CD4-positive, alpha-beta T cell treated with Interleukin-21 for 1 hour (primary cell): ENCODE measurements at places on chromosomes 2 and 18.

GRCh38 chr2:155145758-155146229, 447.3 kb downstream of the KCNJ3 start:
- no peak for DNase-seq

DNA sequence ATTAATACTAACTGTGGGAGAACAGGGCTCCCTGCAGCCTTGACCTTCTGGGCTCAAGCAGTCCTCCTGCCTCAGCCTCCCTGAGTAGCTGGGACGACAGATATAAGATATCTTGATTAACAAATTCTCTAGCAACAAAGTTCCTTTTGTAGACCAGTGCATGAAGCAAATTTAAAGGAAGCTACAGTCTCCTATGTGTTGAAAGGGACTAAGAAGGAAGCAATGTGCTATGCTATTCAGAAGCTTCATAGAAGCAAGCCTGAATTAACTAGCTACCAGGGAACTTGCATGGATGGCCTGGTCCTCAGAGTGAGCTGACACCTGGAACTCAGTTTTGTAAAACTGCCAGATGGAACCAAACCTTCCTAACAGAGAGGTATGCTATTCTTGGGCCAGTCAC, 33.2 kb downstream of the RAPH1 start:
- no peak for DNase-seq

GRCh38 chr18:63970809-63971205, 926 bp downstream of the SERPINB8 start:
- no peak for DNase-seq

DNA sequence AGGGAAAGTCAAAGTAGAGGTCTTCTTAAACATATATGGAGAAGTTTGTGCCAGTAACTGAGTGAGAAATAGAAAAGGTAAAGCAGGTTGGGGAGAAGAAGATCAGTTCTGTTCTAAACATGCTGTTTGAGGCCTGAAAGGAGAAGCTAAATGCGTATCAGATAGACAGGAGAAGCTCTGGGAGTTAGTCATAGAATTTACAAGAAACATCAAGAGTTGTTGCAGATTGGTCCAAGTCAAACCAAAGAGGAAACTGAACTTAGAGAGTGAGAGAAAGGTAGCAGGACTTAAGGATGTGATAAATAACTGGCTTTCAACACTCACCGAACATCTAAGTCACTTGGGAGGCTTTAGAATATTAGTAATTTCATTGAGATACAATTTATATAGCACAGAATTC, 29.2 kb upstream of the CERS6 start:
- no peak for DNase-seq

DNA sequence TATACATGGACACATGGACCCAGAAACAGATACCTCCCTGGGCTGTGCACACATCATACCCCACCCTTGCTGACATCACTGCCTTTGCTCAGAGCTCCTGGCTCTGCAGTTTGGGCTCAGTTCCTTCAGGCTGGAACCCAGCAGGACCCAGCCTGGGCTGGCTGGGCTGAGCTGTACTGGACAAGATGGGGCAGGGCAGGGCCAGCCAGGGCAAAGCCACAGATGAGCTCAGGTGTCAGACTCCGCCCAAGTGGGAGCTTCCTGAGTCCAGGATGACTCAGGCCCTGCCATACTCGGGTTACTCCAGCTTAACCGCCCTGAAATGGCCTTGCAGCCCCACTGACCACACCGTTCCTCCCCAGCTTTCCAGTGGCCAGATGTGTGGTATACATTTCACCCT, 284.9 kb downstream of the OSR1 start:
- DNase-seq = no peak

DNA sequence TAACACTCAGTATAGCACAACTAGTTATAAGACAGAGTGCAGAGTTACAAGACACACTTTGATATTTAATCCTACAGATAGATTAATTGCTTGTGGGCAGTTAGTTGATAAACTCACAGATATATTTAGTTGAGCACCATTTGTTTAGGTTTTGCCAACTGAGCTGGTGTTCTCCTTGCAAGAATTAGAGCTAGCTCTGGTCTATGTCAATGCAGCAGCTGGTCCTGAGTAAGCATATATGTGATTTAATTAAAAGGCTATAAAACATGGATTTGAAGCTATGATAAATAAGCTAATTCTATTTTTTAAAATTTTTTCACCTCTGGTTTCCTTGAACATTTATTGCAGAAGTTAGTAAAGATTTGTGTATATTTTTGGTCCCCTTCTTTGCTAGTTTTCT, 35.6 kb downstream of the GPD2 start:
- DNase-seq = no peak

GRCh38 chr2:105853354-105854088, 108.8 kb downstream of the NCK2 start:
- DNase-seq = no peak

DNA sequence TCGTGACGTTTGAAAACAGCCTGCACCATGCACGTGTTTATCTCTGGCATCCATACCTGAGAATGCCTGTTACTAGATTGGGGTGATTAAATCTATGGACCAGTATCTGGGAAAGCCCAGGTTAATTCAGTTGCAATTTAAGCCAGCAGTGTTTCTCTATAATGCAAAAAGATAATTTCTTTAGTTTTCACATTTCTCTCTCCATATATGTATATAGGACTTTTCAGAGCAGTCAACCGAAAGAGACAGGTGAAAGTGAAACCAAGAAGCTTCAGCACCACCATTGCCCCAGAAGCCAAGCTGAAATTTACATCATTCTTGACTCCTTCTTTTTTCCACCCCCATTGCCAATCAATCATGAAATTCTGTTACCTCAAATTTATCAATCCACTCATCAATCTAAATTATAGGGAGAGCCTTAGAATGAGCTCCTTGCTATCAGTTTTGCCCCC, 2.7 kb upstream of the LRP2 start:
- peak; percentile 19 for DNase-seq

DNA sequence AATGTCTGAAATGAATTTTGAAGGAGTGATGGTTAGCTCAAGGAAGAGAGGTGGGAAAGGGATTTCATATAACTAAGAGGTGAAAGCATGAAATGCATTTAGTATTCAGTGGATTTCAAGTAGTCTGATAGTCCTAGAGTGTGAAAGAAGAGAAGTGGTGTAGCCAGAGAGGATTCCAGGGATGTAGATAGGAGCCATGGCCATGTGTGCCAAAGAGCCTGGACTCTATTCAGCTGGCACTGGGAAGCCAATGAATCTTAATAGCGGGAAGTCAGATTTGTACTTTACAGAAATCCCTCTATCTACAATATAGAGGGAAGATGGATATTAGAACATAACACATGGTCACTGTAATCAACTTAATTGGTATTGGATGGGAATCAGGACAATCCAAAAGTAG, 8.3 kb upstream of the BOLL start:
- no peak for DNase-seq

GRCh38 chr18:7637269-7637668, 70.2 kb downstream of the PTPRM start:
- no peak for DNase-seq

GRCh38 chr2:86807468-86808275, 17.0 kb upstream of the CD8A start:
- DNase-seq = peak; percentile 72

GRCh38 chr2:100409461-100409860, 8.0 kb downstream of the CHST10 start:
- no peak for DNase-seq

DNA sequence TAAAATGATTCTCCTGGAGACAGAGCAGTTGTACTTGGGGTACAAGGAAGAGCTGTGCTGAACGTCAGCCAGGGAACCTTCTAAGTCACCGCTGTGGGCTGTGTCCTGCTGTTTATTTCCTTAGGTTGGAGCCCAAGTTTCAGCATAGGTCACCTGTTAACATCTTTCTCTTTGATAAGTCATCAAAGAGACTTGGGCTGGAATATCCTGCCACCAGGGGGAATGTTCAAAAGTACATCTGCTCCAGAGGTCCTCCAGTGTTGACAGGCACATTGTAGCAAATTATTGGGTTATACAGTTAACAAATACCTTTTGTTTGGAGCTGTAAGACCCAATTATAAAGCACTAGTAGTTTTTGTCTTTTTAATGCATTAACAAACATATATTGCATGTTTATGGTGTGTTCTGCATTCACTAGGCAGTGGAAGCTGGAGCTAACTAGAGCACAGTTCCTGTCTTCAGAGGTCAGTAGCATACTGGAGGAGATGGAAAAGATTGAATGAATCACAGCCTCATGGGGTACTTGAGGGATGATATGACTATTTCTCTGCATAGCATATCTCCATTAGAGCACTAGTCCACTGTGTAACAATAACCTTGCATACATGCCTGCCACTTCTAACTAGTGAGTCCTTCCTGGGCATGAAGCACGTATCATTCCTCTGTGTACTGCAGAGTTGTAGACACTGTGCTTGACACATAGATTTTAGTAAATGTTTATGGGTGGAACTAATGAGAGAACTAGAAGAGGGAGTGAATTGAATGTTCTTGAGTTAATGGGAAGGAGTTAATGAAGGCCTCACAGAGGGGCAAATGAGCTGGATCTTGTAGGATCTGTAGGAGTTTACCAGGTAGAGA, 182.1 kb downstream of the AGAP1 start:
- DNase-seq = no peak

DNA sequence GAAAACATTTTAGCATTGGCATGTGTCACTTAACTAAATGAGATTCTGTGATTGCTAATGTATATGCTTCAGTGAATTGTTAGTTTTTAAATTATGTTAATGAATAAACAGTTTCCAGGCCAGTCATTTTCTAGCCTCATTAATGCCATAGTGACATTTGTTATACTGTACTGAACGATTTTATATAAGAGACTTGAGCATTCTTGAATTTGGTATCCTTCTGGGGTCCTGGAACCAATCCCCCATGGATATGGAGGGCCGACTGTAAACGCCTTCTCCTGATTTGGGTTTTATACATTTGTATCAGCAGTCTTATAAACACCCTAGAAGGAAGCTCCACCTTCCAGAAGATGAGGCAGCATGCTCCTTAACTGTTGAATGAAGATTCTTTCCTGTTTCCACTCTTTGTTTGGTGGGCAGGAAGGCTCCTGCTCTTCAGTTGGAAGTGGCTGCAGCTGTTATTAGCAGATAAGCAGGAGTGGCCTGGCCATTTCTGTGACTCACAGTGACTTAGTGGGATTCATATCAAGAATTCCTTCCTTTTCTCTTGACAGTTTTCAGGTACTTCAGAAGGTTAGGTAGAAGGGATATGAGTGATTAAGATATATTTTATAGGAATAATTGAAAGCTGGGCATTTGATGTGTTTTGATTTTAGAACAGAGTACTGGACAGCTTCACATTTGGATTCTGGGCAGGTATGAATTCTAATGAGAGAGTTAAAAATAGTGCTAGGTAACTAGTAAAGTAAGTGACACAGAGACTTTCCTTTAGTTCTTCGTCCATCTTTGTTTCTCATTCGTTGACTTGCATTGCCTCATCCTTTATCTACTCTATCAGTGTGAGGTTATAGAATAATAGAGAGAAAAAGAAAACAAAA, 124.9 kb downstream of the PLCL1 start:
- DNase-seq = no peak

GRCh38 chr18:3035635-3036034, 22.7 kb upstream of the LPIN2 start:
- DNase-seq = no peak

- no peak for DNase-seq
Observed at GRCh38 chr18:24791751-24792545, 331.5 kb downstream of the HRH4 start.

- no peak for DNase-seq
Observed at GRCh38 chr2:230738924-230739323, 26.3 kb downstream of the CAB39 start.

GRCh38 chr2:15756011-15756550, 164.4 kb downstream of the DDX1 start:
- DNase-seq = no peak

GRCh38 chr2:9385841-9386240, 37.5 kb downstream of the ITGB1BP1 start:
- no peak for DNase-seq

DNA sequence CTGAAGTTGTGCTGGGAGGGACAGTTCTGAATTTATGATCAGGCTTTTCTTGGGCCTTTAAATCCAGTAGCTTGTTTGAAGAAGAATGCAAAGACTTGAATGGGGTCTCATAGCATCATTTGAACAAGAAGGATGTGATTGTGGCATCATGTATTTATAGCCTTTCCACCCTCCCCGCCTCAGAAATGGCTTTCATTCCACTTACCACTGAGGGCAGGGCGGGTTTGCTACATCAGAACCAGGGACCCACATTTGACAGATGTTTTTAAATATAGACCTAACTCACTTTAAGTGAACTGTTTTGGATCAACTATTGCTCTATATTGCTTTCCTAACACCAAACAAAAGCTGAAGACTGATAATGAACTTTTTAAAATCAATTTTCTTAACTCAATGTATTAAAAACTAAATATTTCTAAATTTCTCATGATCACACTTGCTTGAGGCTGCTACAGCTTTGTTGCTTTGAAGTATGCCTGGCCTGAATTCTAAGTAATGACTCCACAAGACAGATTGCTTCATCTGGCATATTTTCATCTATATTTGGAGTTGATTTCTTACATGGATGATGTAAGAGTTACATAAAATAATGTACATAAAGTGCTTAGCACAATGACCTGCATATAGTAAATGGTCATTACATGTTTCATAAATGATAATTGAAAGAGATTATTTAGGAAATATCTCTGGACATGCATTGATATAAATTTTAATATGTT, 1552.9 kb upstream of the SLC39A10 start:
- DNase-seq = no peak

GRCh38 chr2:43714164-43714563, 37.9 kb upstream of the C1GALT1C1L start:
- no peak for DNase-seq

- no peak for DNase-seq
Observed at GRCh38 chr2:121304941-121305340, 19.9 kb upstream of the TFCP2L1 start.

DNA sequence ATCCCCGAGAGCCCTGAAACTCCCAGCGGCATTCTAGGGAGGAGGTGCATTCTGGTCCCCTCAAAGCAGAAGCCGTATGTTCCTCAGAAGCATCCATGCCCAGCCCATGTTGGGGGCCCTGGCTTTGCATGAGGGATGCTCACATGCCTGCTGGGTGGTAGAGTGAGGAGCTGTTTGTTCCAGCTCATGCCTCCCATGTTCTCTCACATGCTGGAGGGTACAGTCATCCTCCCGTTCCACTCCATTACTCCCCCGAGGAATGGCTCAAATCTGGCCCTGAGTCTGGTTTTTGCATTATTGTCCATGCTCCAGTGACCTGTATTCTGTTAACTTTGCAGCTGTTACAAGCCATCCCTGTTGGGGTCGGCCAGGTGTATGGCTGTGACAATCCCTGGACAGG, 24.1 kb downstream of the SLC14A2 start:
- no peak for DNase-seq

DNA sequence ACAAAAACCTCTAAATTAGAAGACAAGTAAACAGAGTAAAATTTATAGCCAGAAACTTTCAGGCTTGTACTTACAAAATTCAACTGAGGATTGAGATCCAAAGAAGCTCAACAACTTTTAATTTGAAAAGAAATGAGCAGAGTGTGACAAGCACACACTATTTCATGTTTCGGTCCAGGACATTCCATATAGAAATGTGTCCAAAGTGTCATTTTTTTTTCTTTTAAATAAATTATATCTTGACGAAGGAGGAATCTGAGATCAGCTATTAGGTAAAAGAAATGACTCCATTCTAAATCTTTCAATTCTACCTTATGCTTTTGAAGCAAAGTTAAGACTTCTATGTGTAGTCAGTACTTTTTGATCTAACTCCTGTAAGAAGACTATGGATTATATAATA, 4.6 kb downstream of the FN1 start:
- DNase-seq = no peak
